ENCODE measurements at places on chromosomes 7 and 10. TPM values are rescaled to one million over a fixed set of nuclear protein-coding genes. Genes with fewer than 3 reads are reported as not detected.

DGKI gene
- total RNA-seq, result 29.2 TPM

CREB5 gene
- 4.6 TPM for total RNA-seq

ZNF736 gene
- total RNA-seq, result 3.8 TPM

PDK4 gene
- total RNA-seq, result 0.88 TPM

GRM3 gene
- total RNA-seq, result not detected

SERPINE1 gene
- 1.6 TPM for total RNA-seq

OR13A1 gene
- 0.15 TPM for total RNA-seq

MYL10 gene
- total RNA-seq, result not detected

APBB1IP gene
- total RNA-seq, result not detected

GRCh38 chr10:43667761-43668386, 19.2 kb upstream of the ZNF32 start:
- no peak for DNase-seq

DNA sequence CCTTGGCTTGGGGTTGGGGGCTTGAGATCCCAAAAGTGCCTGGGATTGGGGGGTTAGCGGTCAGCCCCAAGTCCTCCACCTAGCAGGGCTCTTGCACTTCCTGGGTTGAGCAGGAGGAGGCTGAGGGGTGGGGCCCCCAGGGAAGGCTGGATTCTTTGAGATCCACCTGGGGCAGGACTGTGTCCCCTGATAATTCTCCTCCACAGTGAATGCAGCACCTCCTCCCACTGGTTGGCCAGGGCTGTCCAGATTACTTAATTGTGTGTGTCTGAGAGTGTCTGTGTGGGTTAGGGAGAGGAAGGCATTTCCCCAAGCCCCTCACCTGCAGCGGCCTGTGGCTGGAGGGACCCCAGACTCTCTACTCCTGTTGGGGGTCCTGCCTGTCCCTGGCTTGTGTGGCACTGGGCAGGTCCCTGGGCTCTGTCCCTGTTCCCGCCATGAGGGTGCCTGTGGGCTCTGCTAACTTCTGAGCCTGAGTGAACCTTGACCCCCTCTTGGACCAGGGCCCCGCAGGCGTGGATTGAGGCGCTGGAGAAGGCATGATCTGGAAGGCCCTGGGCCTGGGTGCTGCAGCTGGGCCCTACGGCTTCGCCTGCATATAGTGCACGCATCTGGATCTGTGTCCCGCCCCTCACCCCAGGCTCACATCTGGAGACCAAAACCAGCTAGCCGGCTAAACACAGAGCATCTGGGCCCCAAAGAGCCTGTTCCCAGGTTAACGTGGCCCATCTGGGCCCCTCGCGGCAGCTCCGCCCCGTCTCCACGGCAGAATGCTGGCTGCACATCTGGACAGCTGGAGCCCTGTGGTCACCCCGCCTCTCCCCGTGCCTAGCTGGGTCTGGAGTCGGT, 10.4 kb downstream of the TMEM270 start:
- no peak for DNase-seq

DNA sequence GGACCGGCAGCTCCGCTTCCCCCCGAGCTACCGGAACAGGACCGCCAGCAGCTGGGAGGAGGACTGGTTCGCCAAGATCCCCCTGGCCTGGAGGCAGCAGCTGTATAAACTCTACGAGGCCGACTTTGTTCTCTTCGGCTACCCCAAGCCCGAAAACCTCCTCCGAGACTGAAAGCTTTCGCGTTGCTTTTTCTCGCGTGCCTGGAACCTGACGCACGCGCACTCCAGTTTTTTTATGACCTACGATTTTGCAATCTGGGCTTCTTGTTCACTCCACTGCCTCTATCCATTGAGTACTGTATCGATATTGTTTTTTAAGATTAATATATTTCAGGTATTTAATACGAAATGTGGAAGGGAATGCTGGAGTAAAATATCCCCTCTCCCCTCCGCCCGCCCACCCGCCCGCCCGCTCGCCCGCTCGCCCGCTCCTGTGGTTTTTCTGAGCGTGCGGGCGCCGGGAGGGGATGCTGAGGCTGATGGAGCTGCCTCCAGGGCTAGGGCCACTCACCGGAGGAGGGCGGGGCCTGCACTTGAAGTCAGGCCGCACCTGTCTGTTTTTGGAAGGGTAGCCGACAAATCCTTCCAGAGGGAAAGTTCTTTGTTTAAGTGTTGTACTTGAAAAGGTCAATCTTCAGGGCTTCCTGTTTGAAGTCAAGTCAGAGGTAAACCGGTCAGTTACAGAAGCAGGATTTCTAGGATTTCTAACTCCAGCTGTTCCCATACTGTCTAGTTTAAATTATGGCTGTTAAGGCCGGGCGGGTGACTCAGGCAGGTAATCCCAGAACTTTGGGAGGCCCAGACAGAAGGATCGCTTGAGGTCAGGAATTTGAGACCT, 30.5 kb downstream of the CHST12 start:
- DNase-seq, result peak; percentile 11

DNA sequence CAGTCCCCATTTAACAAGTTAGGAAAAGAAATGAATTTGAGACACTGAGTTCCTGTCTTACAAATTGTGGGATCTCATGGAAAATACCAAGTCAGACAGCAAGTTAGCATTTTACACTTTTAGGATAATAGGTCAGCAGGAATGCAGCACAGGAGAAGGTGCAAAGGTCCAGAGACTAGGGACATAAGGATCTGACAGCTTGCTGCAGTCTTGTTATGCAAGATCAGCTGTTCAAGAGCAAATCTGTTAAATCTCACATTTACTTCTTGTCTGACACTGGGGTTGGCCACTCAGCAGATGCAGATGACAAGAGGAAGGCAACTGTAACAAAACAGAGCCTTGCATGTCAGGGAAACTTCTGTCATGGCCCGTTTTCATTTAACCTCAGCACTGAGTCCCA, 239.6 kb downstream of the PHF14 start:
- DNase-seq, result no peak

- no peak for DNase-seq
Observed at GRCh38 chr10:125316436-125316835, 156.1 kb upstream of the CTBP2 start.

DNA sequence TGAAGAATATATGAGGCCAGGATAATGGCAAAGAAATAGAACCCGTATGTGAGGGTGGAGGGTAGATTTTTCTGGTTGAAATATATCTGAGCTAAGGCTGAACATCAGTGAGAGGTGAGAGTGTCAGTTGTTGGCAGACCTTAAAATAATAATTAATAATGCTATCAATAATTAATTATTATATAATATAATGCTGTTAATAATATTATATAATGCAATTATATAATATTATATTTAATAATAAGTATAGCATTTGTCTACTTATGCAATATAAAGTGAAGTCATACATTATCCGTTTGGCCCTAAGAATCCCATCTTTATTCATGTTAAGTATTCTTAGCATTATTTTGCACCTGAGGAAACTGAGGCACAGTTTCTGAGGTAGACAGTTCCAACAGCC, 269.9 kb upstream of the FZD8 start:
- DNase-seq, result no peak

DNA sequence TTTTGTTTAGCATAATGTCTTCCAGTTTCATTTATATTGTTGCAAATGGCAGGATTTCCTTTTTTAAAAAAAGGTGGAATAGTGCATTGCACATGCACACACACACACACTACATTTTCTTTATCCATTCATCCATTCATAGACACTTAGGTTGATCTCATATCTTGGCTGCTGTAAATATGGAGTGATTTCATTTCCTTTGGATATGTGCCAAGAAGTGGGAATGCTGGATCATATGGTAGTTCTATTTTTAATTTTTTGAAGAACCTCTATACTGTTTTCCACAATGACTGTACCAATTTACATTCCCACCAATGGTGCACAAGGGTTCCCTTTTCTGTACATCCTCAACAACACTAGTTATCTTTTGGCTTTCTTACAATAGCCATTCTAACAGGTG, 68.9 kb downstream of the EBLN1 start:
- DNase-seq, result no peak

- no peak for DNase-seq
Observed at GRCh38 chr10:3178042-3178441, 5.5 kb upstream of the PITRM1 start.

GRCh38 chr10:83023662-83024061, 1115.6 kb upstream of the GHITM start:
- DNase-seq, result no peak

GRCh38 chr7:133613250-133613790, 360.4 kb downstream of the EXOC4 start:
- no peak for DNase-seq

- DNase-seq, result no peak
Observed at GRCh38 chr7:90654718-90655427, 58.8 kb downstream of the CDK14 start.

DNA sequence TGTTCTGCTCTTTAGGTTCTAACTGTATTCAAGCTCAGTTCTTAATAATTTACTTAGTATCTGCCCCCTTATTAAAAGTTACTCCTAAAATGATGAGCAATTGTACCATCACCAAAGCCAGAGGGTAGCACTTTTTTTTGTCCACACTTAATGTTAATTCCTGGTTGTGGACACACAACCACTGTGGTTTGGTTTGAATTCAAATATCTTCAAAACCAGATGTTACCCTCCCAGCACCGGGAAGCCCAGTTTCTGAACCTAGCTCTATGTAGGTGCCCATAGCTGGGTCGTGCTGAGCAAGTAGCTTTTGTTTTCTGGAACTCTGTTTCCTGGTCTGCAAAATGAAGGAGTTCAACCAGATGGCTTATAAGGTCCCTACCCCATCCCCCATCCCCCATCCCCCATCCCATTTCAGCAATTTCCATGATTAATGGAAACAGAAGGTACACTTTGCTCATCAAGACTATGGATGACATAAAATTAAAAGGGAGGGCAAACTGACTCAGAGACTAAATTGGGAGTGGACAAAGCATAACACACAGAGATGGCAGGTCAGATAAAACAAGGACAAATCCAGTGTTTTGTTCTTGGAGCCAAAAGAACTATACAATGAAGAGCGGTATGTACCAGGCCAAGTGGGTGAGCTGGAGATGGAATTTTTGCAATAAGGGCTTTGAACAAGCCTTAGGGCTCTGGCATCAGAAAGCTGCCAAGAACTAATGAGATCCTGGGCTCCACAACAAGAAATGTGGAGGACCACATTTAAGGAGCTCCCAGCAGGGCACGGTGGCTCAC, 56.7 kb downstream of the DLG5 start:
- no peak for DNase-seq

GRCh38 chr10:73588656-73589055, 2.5 kb downstream of the USP54 start:
- DNase-seq, result peak; percentile 63

DNA sequence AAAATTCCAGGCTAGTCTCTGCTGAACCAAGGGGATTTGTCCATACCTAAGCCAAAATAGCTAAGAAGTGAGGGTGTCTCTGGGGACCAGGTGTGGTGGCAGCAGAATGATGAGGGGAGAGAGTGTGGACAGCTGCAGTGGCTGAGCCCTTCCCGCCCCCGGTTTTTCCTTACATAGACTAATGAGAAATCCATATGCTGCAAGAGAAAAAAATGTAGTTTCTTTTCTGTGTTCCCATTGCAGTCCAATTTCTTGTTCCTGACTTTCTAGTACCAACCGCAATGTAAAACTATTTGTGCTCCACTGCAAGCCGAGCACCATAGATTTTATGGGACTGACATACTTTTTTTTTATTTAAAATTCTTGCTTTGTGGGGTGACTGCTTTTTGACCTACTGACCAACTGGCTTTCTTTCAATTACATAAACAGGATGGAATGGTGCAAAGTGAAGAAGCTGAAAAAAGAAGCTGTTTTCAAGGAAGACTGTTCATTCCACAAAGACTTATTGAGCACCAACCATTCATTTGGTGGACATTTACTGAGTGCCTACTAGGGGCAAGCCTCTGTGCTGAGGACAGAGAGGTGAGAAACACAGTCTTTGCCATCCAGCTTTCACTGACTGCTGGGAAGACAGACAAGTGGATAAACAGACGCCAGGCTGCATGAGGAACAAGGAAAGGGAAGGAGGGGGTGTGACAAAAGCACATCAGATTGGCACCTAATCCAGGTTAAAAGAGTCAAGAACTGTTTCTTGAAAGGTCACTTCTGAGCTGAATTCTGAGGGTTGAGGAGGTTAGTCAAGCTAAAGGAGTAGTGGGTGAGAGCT, 9.8 kb downstream of the CEP41 start:
- DNase-seq, result peak; percentile 80

DNA sequence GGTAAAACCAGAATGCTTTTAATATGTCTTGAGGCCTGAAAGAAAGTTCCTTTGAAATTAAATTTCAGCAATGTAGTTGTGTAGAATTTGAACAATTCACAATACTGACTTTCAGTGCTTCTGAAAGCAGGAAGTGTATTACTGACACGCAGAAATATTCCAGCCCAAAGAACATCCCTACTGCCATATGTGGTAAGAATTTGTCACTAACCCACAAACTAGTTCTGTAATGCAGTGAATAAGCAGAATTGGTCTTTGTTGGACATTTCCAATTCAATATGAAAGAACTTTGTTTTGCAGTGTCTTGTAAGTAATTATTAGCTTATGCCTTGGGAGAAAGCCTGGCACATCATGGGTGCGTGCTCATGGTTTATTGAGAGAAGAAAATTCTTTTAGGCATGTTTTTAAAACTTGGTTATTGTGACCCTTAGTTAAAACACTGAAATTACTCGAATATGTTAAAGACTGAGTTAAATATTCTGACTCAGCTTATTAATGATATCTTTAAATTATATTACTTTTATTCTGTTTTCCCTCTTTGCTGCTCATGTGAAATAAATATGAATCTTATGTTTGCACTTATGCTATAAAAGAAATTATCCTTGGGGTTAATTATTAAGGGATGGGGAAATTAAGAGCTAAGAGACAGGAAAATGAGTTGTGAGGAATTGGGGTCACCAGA, 33.4 kb downstream of the PTPN12 start:
- no peak for DNase-seq

DNA sequence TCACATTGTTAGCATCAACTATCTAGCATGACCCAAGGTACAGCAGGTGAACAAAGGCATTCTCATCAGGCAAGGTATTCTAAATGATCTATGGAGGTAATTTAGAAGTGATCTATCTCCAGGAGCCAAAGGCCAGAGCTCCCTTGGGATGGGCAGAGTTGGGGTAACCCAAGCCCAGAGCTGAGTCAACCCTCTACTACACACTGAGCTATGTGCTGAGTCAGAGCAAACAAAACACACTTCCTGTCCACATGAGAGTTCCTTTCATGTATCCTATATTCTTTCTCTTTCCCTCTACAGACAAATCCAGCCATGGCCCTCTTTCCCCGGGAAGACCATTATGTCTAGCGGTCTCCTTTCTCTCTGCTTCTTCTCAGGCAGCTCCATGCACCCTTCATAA, 68.2 kb upstream of the AGK start:
- DNase-seq, result no peak

DNA sequence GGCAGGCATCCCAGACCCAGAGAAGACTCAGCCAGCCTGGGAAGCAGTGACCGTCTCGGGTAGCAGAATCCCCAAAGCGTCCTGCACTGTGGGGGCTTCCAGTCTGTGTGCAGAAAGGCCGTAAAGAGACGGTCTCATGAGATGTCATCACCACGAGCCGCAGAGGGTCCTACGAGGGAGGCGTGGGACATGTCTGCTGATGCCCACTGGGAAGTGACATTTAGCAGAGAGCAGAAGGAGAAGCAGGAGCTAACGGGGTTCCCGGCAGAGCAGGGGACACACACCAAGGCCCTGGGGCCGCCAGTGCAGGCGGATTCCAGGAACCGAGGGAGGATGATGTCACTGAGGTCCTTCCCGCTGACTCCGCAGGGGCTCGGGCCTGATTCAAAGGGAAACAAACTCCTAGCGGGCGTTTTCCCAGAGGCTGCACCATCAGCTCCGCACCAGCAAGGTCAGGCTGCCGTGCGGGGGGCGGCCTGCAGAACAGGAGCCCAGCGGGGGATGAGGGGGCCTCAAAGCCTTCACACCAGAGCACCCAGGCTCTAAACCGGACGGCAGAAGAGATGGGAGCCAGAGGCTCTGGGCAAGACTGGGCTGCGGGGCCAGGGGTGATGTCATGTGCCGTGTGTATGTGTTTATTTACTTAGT, 85.4 kb upstream of the PDGFA start:
- DNase-seq, result no peak

GRCh38 chr10:79382491-79382941, 35.2 kb downstream of the PPIF start:
- no peak for DNase-seq

Data from cardiac muscle cell (in vitro differentiated cells and primary cell).